Caudate nucleus (tissue), 63 donors: ENCODE measurements at places on chromosomes 2 and 18.

- no peak for DNase-seq
Measured at GRCh38 chr2:100002059-100002458, 140.3 kb downstream of the AFF3 start.

DNA sequence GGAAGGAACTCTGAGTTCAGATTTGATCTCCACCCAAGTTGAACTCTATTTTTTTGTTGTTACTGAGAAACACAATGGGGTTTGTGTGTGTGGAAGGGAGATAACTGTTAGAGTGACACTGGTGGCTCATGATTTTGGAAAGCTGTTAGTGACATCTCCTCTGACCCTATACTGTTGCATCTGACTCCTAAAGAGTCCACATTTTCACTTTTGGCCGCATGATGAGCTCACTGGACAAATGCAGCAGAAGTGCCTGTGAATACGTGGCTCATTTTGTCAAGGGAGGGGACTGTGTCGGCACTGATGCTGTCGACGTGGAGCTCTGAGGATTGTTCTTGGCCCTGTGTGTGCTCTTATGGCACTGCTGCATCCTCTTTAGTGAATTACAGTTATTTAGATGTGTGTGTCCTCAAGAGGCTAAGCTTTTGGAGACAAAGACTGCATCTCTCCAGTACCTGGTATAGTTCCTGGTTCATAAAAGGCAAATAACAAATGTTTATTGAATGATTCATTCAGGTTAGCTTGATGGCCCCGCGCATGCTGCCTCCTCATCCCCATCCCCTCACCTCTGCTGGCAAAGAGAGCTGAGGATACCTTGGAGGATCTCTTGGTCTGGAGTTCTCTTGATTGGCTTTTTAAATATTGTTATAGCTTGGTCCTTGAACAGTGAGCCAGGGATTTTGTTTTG, 135.4 kb downstream of the PHLPP1 start:
- no peak for DNase-seq

- no peak for DNase-seq
Measured at GRCh38 chr2:222452422-222452950, 28.1 kb downstream of the SGPP2 start.

- no peak for DNase-seq
Measured at GRCh38 chr18:58446391-58447060, 182.4 kb downstream of the ALPK2 start.

- no peak for DNase-seq
Measured at GRCh38 chr2:29361231-29361630, 246.0 kb downstream of the CLIP4 start.

GRCh38 chr2:127394492-127394891, 6.7 kb upstream of the MAP3K2 start:
- no peak for DNase-seq

DNA sequence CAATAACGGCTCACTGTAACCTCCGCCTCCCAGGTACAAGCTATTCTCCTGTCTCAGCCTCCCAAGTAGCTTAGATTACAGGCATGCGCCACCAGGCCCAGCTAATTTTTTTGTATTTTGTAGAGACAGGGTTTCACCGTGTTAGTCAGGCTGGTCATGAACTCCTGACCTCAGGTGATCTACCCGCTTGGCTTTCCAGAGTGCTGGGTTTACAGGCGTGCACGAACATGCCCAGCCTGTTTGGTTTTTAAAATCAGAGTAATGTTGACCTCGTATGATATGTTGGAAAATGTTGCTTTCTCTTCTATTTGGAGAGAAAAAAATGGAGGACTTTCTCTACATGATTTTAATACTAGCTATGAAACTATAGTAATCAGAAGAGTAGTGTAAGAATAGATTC, 386.2 kb downstream of the PTH2R start:
- no peak for DNase-seq

DNA sequence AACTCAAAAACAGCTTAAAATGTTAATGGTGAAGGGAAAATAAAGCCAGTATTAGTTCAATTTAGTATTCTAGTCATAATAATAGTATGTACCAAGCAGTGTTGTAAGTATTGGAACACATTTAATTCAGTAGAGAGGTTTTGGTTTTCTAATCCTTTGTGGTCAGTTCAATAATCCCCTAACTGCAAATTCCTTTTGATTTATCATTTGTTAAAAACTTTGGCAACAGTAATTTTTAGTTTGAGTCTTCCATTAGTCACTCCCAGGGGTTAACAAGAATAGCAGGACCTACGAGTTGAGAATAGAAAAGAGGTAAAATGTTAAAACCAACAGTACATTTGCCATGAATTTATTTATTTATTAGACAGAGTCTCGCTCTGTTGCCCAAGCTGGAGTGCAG, 10.7 kb downstream of the MRPL44 start:
- DNase-seq: no peak

DNA sequence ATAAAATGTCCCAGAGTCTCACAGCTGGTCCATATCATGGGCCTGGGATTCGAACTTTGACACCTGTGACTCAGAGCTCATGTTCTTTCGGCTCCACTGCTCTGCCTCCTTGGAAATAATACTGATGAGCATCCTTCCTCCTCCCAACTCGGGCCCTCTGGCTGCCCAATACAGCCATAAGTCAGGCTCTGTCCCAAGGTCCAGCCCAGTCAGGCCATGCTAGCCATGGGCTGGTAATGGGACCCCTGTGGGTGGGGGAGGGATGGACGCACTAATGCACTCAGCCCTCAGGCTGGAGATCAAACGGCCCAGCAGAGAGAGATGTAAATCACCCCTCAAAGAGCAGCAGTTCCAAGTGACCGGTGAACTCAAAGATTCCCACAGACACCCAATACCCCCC, 61.1 kb downstream of the DDX1 start:
- DNase-seq: no peak

GRCh38 chr2:85405201-85406059, 4.7 kb downstream of the CAPG start:
- no peak for DNase-seq

DNA sequence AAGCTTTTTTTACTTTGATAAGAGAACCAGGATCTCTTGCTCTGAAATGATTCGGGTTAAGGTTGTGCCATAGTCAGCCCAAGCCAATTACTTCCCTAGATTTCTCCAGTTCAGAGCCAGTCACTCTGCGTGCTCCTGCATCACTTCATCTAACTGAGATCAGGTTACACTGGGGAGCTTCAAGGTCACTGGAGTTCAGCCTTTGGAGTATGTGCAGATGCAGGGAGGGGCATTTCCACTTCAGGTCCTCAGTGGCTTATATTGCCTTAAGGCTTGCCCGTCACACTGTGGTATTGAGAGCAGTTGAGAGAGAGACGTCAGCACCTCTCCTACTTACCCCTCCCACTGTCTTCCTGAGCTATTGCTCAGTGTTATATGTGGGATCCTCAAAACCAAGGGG, 317.8 kb downstream of the EPHA4 start:
- DNase-seq: no peak

- no peak for DNase-seq
Measured at GRCh38 chr2:207683879-207684627, 27.4 kb upstream of the CCNYL1 start.

GRCh38 chr2:191297033-191297432, 51.8 kb downstream of the MYO1B start:
- DNase-seq: no peak

DNA sequence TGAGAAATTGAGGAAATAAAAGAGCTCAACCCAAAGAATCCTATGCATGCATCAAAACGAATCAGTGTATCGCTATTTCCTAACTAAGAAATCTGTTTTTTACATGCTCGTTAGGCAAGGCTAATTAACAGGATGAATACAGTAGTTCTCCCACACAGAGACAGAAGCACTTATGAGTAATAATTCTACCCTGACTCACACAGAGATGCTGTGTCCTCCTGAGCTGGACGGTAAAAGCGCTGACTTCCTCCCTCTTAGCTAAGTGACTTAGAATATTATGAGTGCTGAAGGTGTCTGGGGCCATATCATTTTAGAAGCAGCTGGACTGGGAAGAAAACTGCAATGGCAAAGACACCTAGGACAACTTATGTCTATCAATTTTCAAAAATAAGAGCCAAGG, 18.5 kb downstream of the PLEKHM3 start:
- DNase-seq: no peak

DNA sequence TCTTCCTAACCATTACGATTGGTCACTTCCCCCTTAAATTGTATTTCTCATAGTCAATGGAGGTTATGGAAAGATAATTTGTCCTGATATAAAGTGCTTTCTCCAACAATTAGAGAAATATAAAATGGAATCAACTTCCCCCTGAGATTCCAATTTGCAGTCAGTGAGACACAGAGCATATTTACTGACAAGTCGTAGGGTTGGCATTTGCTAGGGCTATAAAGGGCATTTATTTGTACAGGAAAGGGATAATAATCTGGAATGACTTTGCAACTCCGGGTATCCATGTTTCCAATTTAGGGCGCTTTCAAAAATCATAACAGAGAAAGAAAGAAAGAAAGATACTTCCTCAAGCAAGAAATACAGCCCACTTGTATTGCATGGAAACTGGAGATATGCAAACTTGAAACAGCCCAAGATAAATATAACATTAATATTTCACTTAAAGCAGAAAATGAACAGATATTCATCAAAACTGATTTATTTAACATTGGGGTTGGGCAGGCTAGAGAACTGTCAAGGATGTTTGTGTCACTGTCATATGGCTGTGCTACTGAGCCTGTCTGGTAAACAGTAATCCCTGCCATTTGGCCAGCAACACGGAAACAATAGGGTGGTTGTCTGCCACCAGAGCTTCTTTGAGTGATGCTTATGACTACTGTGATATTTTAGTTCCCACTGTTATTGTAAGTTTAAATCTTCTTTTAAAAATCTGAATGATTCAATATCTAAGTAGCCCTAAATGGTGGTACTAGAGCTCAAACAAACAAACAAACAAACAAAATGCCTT, 621.8 kb downstream of the LRP1B start:
- peak; percentile 13 for DNase-seq

DNA sequence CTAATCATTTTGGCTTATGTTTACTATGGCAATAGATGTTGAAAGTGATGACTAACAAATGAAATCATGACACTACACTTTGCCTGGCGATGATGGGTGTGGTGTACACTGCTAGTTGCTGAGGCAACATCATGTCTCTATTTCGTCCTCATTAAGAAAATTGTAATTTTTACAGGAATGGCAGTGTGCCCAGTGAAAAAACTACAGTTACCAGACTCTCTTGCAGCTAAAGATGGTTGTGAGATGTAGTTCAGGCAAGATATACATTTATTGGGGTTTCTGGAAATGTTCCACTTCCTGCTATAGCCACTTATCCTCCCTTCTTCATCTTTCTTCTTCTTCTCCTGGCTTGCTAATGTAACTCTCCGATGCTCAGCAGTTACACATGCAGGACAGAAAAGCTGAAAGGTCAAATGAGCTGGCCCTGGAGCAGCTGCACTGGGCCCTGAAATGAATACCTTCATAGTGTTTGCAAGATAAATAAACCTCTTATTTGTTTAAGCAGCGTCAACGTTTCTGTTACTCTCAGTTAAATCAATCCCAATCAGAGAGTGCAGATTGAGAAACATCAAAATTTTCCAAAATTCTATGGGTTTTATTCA, 46.0 kb downstream of the SOCS6 start:
- no peak for DNase-seq

GRCh38 chr2:219684721-219685689, 57.6 kb downstream of the SLC4A3 start:
- DNase-seq: no peak

DNA sequence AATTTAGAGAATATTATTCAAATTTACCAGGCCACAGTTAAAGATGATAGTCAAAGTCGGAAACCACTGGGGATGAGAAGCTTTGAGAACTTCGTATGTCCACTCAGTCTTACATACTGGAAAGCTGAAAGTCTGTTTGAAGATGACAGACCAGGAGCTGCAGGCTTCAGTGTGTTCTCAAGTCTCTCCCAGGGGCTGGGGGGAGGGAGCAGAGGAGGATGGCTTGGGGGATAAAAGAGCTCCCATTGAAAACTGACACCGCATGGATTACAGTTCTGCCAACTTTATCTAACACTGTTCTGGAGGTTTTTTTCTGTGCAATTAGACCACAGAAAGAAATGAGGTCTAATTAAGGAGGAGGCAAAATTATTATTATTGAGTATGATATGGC, 170.5 kb upstream of the ALKAL2 start:
- DNase-seq: no peak
